ENCODE measurements at places on chromosomes 13 and 19. TPM values are rescaled to one million over a fixed set of nuclear protein-coding genes. Genes with fewer than 3 reads are reported as not detected.

- DNase-seq = peak; percentile 27
Measured at GRCh38 chr13:99265821-99266426, 7.7 kb upstream of the GPR18 start.

GRCh38 chr19:10471909-10472308, 31.2 kb downstream of the KEAP1 start:
- DNase-seq = peak; percentile 25

DNA sequence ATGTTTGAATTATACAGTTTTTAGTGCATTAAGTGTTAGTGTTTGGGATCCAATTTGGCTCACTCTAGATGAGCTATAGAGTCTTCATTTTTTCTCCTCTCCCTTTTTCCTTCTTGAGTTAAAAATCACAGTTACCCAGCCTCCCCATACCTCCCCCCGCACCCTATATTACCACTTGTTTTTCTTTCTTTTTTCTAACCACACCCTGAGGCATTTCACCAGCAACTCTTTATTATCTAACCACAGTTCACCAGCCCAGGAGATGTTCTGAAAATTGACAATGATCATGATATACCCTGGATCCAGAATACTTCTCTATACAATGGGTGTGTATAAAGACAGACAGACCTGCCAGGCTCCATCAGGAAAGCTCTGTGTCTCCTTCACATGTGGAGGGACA, 86.5 kb upstream of the UBL3 start:
- no peak for DNase-seq

GRCh38 chr13:24682353-24682752, 2.1 kb downstream of the ATP12A start:
- DNase-seq = no peak

DNA sequence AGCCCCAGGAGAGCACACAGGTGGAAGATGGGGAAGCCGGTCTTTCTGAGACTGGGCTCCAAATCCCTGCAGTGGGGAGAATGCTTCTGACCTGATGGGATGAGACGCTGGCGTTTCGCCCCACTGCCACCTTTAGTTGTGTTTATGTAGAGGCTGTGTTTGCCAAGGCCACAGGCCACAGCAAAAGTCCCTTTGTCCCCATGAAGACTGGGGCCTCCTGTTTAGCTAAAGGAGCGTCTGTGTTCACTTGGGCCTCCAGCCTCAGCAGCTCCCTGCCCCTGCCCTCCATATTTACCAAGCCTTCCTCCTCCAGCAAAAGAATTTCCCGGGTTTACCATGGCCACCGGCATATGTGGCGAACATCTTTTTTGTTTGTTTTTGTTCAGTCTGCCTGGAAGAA, 10.4 kb upstream of the KLK14 start:
- DNase-seq = no peak

DNA sequence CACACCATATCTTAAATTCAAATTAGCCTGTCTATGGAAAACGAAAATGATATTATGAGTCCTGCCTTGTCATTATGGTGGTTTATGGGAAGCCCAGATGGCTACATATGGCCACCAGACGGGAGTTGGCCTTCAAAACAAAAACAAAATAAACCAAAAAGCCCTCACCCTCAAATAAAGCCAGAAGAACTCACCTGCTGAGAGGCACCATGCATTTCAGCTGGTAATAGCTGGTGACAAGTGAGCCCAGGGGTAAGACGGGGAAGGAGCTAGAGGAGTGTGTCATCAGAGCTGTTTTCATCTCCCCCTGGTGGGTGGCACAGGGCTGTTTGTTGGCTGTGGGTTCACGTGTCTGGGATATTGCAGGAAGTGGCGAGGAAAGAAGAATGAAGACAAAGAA, 152.9 kb downstream of the EFNB2 start:
- DNase-seq = no peak

DNA sequence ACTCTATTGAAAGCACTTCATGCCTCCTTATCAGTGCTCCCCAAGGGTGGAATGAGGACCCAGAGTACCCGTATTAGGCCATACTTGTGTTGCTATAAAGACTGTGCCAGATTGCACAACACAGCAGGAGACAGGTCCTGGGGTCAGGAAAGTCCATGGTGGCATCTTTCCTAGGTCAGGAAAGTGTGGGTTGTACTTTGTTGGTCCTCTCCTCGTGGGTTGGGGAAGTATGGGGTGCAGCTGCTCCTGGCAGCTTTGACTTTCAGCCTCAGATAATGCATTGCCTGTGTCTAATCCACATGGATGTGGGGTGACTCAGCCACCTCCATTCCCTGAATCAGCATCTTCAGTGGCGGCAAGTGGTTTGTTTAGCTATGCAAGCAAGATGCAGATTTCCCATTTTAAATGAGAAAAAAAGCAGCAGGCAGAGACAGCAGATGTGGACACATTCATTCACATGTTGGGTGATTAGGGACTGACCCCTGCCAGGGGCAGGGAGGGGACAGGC, 8.4 kb upstream of the CYP2B6 start:
- DNase-seq = peak; percentile 32

GRCh38 chr19:8569066-8569771, 8.0 kb downstream of the MYO1F start:
- DNase-seq = peak; percentile 93

The RPL28 gene
- 2,072 TPM for total RNA-seq

Measured in astrocyte (in vitro differentiated cells and primary cell).